Activated CD4-positive, CD25-positive, alpha-beta regulatory T cell treated with anti-CD3 and anti-CD28 coated beads, Interleukin-2, amount 50 U/mL, for 16 hours (primary cell): ENCODE measurements at places on chromosomes 13 and 19.

- no peak for DNase-seq
Measured at GRCh38 chr19:1699998-1700732, 47.8 kb upstream of the TCF3 start.

DNA sequence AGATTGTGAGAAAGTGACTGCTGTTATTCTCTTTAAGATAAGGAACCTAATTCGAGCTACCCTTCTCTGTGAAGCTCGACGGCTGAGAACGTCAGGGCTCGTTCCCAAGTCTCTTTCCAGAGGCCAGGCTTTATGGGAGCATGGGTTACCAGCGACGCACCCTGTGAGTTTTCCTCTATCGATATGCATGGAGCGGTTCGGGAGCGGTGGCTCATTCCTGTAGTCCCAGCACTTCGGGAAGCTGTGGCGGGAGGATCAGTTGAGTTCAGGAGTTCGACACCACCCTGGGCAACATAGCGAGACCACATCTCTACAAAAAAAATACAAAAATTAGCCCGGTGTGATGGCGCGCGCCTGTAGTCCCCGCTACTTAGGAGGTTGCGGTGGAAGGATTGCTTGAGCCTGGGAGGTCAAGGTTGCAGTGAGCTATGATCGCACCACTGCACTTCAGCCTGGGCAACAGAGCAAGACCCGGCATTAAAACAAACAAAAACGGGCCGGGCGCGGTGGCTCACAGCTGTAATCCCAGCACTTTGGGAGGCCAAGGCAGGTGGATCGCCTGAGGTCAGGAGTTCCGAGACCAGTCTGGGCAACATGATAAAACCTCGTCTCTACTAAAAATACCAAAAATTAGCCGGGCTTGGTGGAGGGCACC, 681 bp upstream of the ZNF606 start:
- DNase-seq, result no peak

GRCh38 chr13:52991344-52992020, 37.1 kb upstream of the OLFM4 start:
- DNase-seq, result no peak

DNA sequence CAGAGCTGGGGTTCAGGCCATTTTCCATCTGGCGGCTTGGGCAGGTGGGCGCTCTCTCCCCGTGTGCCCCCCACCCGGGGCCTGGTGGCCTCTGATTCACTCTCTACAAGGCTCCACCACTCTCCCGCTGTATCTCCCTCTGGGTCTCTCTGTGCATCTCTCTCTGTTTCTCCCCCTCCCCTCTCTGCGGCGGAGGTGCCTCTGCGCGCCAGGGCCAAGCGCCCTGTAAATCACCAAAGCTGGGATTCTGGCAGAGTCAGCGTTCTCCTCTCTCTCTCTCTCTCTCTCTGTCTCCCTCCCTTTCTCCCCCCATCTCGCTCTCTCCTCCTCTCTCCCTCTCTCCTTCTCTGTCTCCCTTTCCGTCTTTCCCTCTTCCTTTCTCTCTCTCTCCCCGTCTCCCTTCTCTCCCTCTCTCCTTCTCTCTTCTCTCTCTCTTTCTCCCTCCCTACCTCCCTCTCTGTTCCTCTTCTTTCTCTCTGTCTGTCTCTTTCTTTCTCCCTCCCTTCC, 3.9 kb downstream of the NFIC start:
- no peak for DNase-seq

GRCh38 chr19:38441657-38442348, 8.3 kb downstream of the RYR1 start:
- no peak for DNase-seq

DNA sequence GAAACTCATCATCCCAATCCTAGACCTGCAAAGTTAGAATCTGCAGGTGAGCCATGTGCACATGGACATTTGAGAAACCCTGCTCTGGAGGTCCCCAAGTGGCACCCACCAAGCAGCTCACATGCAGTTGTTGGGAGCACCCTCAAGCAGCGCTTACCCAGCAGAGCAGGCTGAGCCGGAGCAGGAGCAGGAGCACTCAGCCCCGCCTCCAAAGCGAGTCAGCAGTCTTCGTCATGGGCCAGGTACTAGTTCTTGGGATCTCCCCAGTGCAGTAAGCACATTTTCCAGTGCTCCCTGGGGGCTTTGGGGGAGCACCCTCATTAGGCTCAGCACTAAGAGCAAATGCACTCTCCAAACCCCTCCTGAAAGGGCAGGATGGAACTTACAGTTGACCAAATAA, 572.7 kb downstream of the IRS2 start:
- DNase-seq, result no peak

DNA sequence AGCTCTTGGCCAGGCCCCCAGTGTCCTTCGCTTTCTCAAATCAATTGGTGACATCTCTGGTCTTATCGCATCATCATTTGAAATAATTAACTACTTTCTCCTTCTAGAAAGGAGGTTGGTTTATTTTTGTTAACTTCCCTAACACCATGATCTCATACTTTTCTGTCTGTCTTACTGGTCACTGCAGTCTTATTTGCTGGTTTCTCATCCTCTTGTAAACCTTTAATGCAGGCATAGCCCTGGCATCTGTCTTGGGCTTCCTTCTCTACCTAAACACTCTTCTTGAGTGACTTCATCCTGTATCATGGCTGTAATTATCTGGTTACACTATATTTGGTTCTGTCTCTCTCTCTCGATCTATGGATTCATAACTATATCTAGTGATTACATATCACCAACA, 152.8 kb downstream of the CYSLTR2 start:
- DNase-seq, result no peak

DNA sequence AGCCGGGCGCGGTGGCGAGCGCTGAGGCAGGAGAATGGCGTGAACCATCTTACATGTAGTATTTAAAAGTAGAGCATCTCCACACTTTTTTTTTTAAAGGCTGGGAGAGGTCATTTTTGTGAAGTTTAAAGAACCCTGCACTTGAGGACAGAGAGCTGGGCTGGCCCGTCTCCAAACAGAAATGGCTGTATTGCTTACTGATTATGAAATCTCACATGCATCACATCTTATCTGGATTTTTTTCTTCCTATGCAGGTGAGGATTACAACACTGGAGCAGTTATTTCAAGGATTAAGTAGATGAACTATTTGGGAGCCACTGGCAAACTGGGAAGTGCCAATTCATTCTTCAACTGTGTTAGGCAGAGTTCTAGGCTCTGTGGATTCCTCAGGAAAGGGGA, 59.5 kb downstream of the TEX26 start:
- no peak for DNase-seq

DNA sequence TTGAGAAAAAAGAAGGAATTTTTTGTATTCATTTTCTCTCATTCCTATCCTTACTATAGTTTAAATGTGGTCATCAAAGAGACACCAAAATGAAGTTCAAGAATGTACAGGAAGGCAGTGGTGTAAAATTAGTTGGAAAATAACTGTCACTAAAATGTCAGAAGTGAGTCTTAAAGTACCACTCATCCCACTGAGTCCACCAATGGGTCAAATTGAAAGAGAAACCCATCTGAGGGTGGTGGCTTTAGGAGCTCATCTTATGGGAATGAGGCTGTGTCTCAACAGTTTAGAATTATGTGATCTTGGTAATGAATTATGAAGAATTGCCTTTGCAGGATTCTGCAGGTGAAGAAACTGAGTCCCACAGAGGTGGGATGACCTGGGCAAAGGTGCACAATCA, 403.5 kb downstream of the FGF9 start:
- DNase-seq, result no peak

DNA sequence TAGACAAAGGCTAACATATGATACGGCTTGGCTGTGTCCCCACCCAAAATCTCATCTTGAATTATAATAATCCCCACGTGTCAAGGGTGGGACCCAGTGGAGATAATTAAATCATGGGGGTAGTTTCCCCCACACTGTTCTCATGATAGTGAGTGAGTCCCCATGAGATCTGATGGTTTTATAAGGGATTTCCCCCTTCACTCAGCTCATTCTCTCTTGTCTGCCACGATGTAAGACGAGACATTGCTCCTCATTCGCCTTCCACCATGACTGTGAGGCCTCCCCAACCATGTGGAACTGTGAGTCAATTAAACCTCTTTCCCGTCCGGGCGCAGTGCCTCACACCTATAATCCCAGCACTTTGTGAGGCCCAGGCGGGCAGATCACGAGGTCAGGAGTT, 143.5 kb downstream of the RXFP2 start:
- no peak for DNase-seq

DNA sequence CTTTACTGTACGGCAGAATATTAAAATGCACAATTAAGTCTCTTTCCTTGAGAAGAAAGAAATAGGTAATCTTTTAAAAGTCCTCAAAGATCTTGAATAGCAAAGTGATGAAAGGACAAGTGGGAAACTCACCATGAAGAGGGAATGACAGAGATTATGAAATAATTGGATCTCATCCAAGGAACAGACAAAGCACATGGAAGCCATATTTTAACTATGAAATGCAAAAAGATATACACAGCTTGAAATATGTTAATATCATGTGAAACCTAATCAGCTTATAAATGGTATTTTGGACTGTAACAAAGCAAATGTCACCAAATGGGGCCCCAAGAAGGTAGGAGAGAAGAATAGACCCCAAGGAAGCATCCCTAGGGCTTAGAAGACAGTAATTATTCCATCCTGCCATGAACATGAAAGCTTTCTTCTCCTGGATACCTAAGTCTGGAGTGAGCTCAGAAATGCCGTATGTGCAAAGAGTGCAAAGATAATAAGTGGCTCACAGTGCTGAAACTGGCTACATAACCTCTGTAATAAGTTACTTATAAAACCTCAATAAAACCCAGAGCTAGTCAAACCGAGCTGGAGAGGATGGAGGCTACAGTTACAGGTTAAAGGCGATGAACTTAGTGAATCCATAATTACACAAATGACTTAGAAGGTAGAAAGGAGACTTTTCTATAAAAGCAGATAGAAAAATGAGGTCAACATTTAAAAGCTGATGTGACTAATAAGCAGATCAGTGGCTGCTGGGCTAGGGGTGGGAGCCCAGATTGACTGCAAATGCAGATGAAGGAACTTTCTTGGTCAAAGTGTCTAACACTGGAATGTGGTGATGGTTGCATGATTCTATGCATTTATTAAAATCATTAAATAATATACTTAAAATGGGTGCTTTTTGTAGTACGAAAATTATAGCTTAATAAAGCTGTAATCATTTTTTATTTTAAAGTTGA, 34.4 kb downstream of the DCLK1 start:
- DNase-seq, result no peak

- DNase-seq, result no peak
Measured at GRCh38 chr13:32316028-32316339, 676 bp downstream of the BRCA2 start.

DNA sequence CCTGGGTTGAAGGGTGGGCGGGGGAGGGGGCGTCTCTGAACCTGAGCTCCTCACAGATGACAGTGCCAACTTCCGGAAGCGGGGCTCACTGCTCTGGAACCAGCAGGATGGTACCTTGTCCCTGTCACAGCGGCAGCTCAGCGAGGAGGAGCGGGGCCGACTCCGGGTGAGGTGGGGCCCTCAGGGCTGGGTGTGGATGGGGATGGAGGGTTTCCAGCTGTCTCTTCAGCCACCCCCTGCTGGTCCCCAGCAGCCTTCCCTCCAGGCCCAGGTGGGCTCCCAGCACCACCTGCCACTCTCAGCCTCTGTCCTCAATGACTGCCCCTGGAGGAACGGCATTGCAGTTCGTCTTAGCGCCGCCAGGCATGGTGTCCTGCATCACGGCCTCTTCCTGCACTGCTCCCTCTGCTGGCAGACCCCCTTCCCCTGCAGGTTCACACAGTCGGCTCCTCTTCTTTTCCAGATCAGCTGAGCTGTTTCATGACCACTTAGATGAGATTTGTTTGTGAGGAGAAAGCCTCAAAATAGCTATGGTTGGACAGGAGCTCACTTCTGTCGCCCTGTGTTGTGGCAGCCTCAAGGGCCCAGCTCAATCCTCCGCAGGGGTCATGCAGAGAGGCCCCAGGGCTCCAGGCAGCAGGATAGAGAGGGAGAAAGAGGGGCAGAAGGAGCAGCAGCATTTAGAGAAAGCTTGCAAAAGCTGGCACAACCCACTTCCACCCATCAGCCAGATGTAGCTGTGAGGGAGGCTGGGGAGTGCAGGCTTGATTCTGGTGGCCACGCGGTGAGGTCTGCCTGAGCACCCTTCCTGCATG, 2.5 kb upstream of the GARIN5A start:
- no peak for DNase-seq

- no peak for DNase-seq
Measured at GRCh38 chr13:81377921-81378320, 1037.0 kb upstream of the SPRY2 start.

DNA sequence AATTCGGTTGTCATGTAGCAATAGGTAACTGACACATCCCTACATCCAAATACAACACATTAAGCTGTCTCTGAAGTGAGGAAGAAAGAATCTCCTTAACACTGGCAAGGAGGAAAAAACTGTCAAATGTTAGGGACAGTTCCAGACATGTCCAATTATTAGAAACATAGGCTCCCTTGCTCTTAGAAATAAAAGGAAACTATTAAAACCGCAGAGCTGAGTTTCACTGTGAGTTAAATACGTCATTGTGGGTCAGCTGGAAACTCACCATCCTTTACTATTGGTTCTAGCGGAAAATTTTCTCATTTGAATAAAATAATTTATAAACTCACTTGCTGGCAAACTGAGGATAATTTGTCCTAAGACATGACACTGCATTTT, 40.7 kb downstream of the STARD13 start:
- DNase-seq, result no peak

DNA sequence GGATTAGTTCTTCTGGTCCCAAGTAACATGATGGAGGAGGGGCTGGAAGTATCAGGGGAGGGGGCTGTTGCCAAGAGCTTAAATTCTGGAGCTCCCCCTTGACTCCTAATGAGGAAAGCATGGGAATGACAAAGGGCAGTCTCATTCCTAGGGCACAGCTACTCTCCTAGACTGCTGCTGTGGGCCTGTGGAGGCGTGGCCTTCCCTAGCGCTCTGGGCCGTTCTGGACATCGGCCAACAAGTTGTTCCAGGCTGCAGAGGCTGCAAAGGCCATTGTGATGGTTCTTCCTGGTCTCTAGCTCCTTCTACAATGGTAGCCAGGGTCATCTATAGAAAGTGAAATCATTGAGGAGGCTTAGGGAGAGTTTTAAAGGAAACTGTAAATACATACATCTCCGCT, 916.6 kb downstream of the DIAPH3 start:
- no peak for DNase-seq

GRCh38 chr13:68719815-68720214, 1387.8 kb upstream of the ATXN8OS start:
- DNase-seq, result no peak
